ENCODE measurements at places on chromosomes 16 and 17. TPM values are rescaled to one million over a fixed set of nuclear protein-coding genes. Genes with fewer than 3 reads are reported as not detected.

Gene CMTM1
- total RNA-seq: 3.1 TPM

Gene LYZL6
- total RNA-seq: not detected

GRCh38 chr17:32302037-32302436 is 36.4 kb downstream of the RHBDL3 start:
- DNase-seq: no peak

DNA sequence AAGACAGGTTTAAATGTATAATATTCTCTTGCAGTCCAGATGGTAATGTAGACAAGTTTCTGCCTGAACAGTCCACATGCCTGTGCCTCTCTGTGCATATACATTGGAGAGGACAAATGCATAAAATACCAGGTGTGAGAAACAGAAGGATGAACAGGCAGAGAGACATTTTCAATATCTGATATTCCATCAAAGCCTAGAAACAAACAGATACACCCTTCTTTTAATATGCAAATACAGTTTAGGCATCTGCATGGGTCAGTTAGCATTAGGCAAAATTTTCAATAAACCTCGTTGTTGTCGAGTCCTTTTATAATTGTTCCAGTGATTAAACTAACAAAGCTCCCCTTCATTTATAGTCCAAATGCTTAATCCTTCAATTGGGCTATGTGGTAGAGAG is 897 bp downstream of the OMG start:
- DNase-seq: no peak

DNA sequence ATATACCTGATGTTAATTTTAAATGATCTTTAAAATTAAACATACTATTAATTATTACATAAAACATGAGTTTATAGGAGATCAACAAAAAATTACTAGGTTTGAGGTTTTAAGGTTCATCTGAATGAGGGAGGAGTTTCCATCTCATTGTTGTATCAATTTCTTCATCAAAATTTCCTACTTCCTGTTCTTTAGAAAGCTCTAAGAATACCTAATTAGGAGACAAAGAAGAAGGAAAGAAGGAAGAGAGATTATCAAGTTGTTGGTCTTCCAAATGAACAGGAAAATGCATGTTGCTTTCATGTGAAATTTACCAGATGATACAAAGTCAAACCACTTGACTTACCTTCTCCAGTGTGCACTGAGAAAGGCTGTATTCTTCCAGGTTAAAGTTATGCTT is 18.1 kb upstream of the ABCA9 start:
- DNase-seq: no peak

- peak; percentile 87 for DNase-seq
Measured at GRCh38 chr16:67397036-67397801, 3.9 kb upstream of the TPPP3 start.

GRCh38 chr16:7397901-7398300 is 65.3 kb downstream of the RBFOX1 start:
- no peak for DNase-seq

- no peak for DNase-seq
Measured at GRCh38 chr17:18966831-18967624, 15.1 kb downstream of the SLC5A10 start.

- DNase-seq: no peak
Measured at GRCh38 chr16:55900616-55901393, 25.6 kb upstream of the CES5A start.

Data from posterior vena cava (tissue), 2 donors.